ENCODE measurements at places on chromosomes 3 and 15.

GRCh38 chr15:48984811-48985352 lies 21.2 kb upstream of the SHC4 start:
- DNase-seq: no peak

DNA sequence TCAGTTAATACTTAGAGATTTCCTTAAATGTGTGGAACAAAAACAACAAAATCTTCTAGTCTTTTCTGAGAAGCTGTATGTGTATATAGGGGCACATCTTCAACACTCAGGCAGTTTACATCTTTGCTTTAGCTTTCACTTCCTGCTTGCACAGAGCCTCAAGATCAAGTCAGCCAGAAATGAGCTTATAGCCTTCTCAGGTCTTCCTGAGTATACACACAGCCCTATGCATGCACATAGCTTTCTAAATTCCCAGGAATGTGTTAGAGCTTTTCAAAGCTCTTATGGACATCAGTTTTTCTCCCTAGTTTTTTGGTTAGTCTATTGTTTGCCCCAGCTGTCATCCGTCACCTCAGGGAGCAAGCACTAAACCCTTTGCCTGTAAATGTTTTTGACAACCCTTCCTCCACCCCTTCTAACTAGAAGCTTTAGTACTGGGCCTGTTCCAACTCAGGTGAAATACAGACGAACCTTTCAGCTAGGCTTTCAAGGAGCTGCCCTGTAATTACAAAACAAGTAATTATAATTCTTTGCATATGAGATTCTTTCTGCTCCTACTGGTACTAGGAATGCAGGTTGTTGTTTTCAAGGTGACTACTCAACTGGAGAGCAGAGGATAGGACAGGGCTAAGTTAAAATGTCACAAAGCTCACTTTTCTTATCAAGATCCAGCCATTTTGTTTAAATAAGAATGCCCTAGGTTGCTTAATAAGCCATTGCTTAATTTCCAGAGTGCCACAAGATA lies 22.6 kb upstream of the MTMR10 start:
- no peak for DNase-seq

- DNase-seq: no peak
Observed at GRCh38 chr3:58358092-58358491, 25.4 kb downstream of the PXK start.

DNA sequence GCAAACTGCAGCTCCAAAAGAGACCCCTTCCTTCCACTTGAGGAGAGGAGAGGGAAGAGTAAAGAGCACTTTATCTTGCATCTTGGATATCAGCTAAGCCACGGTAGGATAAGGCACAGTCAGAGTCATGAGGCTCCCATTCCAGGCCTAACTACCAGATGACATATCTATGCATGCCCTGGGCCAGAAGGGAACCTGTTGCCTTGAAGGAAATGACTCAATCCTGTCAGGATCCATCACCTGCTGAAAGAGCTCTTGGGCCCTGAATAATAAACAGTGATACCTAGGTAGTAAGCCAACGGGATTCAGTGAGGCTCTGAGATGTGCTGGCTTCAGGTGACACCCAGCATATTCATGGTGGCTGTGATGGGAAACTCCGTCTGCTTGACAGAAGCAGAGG lies 118.5 kb upstream of the EPHA3 start:
- no peak for DNase-seq

- DNase-seq: no peak
Observed at GRCh38 chr3:194691481-194692283, 6.0 kb downstream of the FAM43A start.

GRCh38 chr3:170697908-170698307 lies 112.0 kb upstream of the SLC7A14 start:
- no peak for DNase-seq
